NCI-H2081 treated with DMSO at 0.1 percent for 48 hours (cell line): ENCODE measurements at places on chromosomes 3 and 15.

DNA sequence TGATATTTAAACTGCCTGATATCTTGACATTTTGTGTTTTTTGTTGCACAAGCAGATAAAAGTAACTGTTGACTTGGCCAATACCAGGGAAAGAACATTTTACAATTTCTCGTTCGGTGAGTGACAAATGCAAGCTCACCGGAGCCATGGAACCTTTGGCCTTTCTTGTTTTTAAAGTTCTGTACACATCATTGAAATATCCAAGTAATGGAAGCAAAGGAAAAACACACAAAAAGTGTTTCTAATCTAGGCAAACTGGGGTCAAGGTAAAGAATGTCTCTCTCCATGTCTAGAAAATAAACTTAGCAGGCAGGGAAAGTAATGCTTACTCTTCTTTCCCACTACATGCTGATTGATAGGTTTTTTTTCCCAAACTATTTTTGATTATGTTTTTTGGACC, 27.8 kb downstream of the SPTSSB start:
- no peak for DNase-seq

DNA sequence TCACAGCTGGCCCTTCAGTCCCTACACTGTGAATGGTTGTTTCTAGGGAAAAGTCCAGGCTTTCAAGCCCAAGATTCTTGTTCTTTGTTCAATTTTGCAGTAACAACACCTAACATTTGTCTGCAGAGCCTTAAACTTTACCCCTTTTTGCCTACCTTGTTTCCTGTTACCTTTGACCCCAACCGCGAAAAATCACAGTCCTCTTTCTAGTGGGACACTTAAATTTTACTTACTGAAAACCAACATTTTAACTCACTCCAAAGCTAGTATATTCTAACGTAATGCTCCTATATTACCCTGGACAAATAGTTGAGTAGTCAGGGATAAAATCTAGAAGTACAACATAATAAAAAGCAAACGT, 649 bp upstream of the PIK3CB start:
- DNase-seq, result no peak

DNA sequence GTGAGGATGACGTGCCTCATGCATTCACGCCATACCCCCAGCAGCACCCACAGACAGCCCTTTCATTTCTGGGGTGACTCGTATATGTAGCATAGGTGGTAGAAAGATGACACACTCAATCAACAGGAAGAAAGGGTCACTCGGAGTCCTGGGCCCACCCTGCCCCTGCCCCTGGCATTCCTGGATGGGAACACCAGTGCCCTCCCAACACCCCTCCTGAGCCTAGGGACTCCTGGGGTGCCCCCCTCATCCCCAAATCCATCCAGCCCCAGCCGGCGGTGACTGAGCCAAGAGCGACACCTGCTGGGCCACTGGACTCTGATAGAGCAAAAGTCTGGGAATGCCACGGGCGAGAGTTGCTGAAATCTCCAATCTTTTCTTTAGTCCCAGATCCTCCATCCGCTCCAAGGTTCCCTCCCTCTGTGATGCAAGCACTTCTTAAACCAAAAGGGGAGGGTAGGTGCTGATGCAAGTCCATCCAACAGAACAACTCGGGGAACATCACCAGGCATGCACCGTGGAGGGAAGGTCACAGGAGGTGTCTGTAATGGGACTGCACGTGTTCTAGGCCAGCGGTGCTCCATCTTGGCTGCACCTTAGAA, 31.1 kb downstream of the ACAN start:
- no peak for DNase-seq

- no peak for DNase-seq
These were observed 15.7 kb downstream of the LYZL4 start for GRCh38 chr3:42394579-42395288.

- no peak for DNase-seq
These were observed 16.7 kb upstream of the SOX2 start for GRCh38 chr3:181694805-181695660.

GRCh38 chr15:41946970-41947369, 25.4 kb downstream of the EHD4 start:
- no peak for DNase-seq

- DNase-seq, result no peak
These were observed 215.3 kb upstream of the CHRM5 start for GRCh38 chr15:33753012-33753411.

- DNase-seq, result no peak
These were observed 42.4 kb upstream of the VPS8 start for GRCh38 chr3:184769382-184770170.

- DNase-seq, result no peak
These were observed 153.8 kb downstream of the RAP2B start for GRCh38 chr3:153315781-153316180.

DNA sequence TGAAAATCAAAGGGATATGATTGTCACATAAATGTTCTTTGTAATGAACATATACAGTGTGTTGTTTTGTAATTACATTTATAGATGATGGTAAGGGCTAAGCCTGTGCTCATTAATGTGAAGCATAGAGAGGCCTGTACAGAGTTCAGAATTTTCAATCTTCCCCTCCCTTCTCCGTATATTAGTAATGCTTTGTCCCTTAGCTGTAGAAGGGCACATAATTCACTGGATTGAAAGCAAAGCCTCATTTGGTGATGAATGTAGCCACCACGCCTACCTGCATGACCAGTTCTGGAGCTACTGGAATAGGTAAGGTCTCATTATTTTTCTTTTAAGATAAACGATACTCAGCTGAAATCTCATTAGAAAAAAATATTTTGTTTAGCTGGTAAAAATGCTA, 130.2 kb downstream of the CDIN1 start:
- no peak for DNase-seq

DNA sequence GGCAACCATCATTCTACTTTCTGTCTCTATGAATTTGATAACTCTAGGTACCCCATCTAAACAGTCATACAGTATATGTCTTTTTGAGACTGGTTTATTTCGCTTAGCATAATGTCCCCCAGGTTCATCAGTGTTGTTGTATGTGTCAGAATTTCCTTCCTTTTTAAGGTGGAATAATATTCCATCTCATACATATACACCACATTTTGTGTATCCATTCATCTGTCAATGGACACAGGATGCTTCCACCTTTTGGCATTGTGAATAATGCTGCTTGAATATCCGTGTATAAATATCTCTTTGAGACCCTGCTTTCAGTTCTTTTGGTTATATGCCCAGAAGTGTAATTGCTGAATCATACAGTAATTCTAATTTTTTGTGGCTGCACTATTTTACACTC, 10.4 kb upstream of the ZFAND6 start:
- no peak for DNase-seq

GRCh38 chr3:32583708-32584107, 13.1 kb upstream of the DYNC1LI1 start:
- DNase-seq, result no peak

GRCh38 chr3:98734735-98735134, 28.4 kb upstream of the ST3GAL6 start:
- DNase-seq, result no peak

DNA sequence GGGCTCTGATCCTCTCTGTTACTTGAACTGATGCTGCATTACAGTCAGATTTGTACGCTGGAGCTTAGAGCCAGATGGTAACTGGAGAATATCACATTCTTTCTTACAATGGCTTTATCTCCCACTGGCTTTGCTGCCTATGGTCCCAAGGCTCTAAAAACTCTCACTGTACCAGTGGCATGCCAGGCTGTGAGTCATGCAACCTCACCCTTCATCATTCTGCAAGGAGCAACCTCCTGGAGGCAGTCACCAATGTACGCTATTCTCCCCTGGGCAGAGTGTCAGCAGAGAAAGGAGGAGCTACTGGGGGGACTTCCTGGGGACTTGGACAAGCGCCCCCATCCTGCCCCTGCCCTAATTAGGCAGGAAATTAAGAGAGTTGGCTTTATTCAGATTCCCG, 97.9 kb upstream of the EIF1B start:
- DNase-seq, result no peak

- DNase-seq, result no peak
These were observed 216.8 kb upstream of the TBL1XR1 start for GRCh38 chr3:177414093-177414492.

- no peak for DNase-seq
These were observed 100.2 kb downstream of the FMN1 start for GRCh38 chr15:33094336-33094735.

DNA sequence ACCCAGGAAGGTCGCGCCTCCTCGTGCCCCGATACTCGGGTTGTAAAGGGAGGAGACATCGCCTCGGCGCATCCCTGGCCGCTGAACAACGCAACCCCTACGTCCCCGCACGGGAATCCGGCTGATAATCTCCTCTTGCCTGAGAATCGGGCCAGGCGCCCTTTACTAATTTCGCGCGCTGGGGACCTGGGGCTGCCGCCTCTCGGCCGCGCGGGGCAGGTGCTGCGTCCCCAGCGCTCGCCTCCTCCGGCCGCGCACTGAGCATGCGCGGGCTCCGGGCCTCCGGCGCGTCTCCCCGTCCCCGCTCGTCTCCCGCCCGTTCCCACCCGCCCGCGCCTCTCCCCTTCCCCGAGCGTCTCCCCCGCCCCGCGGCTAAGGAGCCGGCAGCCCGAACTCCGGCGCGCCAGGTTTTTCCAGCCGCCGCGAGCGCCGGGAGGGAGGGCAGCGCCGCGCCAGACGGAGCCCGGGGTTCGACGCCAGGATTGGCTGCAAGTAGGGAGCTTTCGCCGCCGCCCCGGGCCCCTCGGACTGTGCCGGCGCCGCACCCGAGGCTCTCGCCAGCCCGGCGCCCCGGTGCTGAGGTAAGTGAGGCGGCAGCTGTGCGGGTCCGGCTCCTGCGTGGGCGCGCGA, at the start of gene CNTN4:
Gene CNTN4, plus strand, starts transcription at position 469 of the 630 bp plus-strand sequence.
- peak; percentile 63 for DNase-seq

DNA sequence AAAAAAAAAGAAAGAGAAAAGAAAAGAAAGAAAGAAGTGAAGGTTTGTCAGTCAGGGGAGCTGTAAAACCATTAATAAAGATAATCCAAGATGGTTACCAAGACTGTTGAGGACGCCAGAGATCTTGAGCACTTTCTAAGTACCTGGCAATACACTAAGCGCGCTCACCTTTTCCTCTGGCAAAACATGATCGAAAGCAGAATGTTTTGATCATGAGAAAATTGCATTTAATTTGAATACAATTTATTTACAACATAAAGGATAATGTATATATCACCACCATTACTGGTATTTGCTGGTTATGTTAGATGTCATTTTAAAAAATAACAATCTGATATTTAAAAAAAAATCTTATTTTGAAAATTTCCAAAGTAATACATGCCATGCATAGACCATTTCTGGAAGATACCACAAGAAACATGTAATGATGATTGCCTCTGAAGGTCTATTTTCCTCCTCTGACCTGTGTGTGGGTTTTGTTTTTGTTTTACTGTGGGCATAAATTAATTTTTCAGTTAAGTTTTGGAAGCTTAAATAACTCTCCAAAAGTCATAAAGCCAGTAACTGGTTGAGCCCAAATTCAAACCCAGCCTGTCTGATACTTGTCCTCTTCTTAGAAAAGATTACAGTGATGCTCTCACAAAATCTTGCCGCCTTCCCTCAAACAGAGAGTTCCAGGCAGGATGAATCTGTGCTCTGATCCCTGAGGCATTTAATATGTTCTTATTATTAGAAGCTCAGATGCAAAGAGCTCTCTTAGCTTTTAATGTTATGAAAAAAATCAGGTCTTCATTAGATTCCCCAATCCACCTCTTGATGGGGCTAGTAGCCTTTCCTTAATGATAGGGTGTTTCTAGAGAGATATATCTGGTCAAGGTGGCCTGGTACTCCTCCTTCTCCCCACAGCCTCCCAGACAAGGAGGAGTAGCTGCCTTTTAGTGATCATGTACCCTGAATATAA, 2.0 kb downstream of the B2M start:
- peak; percentile 16 for DNase-seq

DNA sequence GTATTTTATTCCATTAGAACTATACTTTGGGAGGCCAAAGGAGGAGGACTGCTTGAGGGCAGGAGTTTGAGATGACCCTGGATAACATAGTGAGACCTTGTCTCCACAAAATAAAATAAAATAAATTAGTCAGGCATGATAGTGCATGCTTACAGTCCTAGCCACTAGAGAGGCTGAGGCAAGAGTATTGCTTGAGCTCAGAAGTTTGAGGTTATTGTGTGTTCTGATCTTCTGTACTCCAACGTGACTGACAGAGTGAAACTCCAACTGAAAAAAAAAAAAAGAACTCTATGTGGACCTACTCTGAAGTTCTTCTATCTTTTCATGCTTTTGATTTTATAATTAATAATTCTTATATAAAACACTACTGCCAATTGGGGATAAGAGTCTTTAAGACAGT, 1560.0 kb upstream of the GBE1 start:
- no peak for DNase-seq

DNA sequence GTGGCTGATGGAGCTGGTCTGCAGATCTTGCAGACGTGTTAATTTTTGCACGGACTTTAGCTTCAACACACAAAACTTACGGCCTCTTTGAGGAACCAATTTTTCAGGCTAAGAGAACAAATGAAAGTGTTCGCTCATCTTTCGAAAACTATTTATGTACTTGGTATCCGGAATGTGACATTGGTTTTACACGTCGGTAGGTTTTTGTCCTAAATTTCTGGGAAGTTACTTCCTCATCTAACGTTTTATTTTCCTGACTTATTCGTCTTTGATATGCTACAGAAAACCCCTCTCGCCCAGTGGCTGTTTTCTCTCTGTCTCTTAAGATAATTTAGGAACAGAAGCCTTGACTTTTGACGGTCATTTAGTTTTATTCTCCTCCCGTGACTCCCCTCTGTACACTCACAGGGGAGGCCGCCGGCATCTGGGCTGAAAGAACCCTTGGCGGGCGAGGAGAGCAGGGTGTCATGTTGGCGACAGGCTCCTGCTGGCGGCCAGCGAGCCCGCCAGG, 834 bp upstream of the GREM1 start:
- DNase-seq, result no peak

DNA sequence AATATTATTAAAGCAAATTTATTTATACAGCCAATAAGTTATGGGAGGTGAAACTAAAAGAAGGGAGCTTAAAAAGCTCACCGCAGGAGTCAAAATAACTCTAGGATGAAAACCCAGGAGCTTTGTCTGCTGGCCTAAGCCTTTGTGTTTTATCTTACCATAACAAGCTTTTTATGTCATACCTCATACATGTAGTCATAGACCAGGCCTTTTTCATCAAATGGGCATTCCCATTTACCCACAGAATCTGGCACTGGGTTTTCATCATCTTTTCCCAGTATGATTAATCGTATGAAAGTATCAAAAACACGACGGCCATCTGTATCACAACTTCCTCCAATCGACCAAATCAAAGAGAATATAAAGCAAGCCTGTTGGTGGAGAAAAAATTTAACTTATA, 122.8 kb downstream of the DNAH12 start:
- no peak for DNase-seq

GRCh38 chr15:66170042-66170441, 83.5 kb downstream of the MEGF11 start:
- DNase-seq, result no peak

GRCh38 chr3:127288921-127289705, 1.3 kb upstream of the PRR20G start:
- DNase-seq, result no peak

- DNase-seq, result no peak
These were observed 2.5 kb downstream of the RCCD1 start for GRCh38 chr15:90957031-90957790.

GRCh38 chr3:186255703-186256331, 106.2 kb downstream of the DGKG start:
- DNase-seq, result no peak
